ENCODE measurements at places on chromosomes 1 and 21.

DNA sequence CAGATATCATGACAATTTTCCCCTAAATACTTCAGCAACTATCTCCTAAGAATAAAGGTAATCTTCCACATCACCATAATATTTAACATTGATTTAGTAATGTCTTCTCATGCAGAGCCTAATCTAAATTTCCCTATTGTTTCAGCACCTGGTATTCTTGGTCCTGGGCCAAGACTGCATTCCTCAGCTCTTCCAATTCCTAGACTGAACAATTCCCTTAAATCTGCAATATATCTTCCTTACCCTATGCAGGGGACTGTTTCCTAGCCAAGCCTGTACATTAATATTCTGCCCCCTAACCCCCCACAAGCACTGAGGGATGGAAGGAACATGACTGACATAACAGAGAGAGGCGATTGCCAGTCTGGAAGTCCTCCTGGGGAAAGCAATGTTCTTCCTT, 28.7 kb upstream of the DISP1 start:
- DNase-seq, result no peak

DNA sequence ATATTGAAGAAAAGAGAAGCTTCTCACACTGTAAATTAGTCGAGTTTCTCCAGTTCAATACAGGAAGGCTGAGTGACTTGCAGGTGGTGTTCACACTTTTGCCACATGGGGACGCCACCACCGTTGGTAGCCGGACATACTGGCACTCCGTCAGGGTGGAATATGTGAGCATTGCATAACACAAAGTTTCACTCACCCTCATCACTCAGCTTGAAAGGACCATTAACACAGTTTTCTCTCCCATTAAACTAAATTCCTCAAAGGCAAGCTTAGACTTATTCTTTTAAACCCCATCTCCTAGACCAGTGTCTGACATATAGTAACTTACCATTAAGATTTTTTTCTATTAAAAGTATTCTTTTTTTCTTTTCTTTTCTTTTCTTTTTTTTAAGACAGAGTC, 105.3 kb upstream of the SERBP1 start:
- DNase-seq, result peak; percentile 43

DNA sequence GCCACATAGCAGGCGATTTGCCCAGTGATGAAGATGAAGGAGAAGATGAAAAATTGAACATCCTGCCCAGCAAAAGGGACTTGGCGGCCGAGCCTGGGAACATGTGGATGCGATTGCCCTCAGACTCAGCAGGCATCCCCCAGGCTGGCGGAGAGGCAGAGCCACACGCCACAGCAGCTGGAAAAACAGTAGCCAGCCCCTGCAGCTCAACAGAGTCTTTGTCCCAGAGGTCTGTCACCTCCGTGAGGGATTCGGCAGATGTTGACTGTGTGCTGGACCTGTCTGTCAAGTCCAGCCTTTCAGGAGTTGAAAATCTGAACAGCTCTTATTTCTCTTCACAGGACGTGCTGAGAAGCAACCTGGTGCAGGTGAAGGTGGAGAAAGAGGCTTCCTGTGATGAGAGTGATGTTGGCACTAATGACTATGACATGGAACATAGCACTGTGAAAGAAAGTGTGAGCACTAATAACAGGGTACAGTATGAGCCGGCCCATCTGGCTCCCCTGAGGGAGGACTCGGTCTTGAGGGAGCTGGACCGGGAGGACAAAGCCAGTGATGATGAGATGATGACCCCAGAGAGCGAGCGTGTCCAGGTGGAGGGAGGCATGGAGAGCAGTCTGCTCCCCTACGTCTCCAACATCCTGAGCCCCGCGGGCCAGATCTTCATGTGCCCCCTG, 3.3 kb downstream of the ZBTB18 start:
- no peak for DNase-seq

- peak; percentile 31 for DNase-seq
These were observed 101.1 kb upstream of the SOD1 start for GRCh38 chr21:31558189-31558961.

DNA sequence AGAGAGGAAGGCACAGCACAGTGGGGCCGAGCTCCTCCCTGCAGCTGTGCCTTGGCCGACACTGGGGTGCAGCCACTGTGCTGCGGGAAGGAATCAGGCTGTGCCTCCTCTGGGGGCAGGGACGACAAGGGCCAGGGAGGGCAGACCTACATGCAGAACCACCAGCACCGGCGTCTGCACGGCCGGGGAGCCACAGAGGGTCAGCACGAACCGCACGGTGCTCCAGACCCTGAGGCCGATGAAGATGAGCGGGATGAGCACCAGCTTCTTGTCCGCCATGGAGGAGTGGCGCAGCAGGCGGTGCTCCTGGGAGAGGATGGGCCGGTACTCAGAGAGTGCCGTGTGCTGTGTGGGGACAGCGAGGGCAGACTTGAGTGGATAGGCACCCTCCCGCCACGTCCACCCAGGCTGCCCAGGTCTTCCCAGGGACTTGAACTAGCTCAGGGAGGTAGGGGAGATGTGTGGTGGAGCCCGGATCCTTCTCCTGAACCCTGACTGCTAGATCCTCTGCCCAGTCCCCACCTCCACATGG, 23.5 kb downstream of the GPR157 start:
- no peak for DNase-seq

DNA sequence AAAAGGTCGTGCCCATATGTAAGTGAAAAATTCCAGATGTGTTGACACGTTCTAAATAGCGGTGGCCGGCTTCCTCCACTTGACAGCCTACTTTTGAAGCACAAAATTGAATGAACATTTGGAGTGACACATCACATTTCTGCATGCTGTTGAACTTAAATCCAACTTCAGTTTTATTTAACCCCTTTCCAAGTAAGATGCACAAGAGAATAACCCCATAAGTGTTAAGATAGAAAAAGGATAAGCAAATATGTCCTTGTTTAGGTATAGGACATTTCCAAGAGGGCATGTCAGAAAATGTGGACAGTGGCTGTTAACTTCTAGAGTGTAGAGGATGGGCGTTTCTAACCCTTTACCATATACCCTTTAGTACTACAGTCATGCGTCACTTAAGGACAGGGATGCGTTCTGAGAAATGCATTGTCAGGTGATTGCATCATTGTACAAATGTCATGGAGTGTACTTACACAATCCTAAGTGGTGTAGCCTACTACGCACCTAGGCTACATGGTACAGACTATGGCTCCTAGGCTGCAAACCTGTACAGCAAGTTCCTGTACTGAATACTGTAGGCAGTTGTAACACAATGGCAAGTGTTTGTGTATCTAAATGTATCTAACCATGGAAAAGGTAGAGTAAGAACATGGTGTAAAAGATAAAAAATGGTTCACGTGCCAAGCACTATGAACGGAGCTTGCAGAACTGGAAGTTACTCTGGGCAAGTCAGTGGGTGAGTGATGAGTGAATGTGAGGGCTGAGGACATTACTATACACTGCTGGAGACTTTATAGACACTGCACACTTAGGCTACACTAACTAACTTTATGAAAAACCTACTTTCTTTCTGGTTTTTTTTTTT, 9.3 kb upstream of the FAM89A start:
- no peak for DNase-seq

DNA sequence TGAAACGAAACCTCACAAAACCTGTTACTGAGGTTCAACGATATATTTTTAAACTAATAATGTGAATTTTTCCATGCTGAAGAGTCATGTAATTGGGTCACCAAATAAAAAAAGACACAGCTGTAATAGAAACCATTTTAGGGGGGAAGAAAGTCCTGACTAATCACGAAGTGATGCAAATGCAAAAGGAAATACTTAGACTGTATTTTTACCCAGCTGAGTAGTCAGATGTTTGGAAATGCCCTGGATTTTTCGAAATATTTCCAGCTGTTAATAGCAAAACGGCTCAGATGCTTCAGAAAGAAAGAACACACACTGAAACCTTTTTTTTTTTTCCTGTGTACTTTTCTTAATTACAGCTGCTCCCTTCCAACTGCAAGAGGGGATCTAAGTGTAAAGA, 210.3 kb downstream of the SETD4 start:
- no peak for DNase-seq

- no peak for DNase-seq
These were observed 444.0 kb downstream of the PTPRC start for GRCh38 chr1:199082778-199083389.

DNA sequence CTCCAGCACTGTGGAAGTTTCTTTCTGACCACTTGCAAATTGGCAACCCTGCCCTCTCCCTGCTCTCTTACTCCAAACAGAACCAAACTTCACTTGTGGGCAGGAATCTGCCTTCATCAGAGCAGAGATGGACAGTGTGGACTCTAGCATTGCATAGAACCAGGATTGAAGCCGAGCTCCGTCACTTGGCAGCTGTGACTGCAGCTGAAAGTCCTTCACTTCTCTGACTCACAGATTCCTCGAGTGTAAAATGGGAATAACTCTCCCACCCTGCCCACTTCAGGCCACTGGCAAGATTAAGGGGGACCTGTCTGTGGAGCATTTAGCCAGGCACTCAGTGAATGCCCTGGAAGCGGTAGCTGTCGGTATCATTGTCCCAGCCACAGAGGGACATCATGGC, 75.7 kb upstream of the ZBTB40 start:
- DNase-seq, result no peak

DNA sequence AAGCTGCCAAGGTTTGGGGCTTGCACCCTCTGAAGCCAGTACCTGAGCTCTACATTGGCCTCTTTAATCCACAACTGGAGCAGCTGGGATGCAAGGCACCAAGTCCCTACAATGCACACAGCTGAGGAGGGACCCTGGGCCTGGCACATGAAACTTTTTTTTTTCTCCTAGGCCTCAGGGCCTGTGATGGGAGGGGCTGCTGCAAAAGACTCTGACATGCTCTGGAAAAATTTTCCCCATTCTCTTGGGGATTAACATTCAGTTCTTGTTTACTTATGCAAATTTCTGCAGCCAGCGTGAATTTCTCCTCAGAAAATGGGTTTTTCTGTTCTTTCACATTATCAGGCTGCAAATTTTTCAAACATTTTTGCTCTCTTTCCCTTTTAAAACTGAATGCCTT, 1072.2 kb downstream of the BRINP3 start:
- no peak for DNase-seq

DNA sequence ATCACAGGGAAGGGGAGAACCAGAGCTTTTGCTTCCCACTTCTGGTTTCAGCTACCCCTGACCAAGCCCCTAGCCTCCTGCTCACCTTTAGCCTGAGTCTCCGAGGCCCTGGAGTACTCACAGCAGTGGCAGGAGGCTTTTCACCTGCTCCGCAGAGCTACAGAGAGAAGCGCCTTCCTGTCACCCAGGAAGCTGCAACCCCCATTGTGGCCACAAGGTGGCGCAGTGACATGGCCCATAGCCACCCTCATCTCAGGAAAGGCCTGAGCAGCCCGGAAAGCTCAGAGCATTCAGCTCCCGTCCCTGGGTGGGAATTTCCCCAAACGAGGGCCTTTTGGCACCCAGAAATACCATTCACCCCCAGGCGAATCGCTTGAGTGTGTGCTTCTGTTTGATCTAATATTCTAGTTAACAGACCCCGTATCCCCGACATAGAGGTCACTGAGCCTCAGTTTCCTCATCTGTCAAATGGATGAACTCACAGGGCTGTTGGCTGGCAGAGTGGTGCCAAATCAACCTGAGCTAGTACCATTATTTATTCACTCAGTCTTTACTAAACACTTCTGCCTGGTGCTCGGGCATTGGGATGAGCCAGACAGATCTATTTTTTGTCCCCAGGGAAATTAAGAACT, 25.3 kb downstream of the A3GALT2 start:
- DNase-seq, result peak; percentile 87

- no peak for DNase-seq
These were observed 156.9 kb downstream of the DHRS3 start for GRCh38 chr1:12460911-12461621.

DNA sequence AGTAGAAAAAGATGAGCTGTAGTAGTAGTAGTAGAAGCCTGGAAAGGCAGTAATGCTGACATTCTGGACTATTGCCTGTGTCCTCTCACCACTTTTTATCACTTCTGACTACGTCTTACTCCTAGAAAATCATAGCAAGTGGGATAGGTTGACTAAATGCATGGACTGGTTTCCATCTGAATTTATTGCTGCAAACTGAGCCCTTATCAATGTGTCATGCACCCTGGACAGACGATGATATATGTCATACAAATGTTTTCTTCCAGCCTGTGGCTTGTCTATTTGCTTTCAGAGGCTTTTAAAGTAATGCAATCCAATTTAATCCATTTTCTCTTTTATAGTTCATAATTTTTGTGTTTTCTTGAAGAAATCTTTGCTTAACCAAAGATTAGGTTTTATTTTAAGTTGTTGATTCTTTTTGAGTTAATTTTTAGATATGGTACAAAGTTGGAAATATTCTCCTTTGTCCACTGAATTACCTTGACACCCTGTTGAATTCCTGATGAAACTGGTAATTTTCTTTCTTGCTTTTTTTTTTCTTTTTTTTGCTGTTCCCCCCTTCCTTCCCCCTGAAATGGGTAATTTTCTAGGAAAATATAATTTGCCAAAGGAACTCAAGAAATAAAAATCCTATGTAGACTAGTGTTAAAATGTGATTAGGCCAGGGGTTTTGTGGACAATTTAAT, 47.1 kb downstream of the PHACTR4 start:
- no peak for DNase-seq

- DNase-seq, result no peak
These were observed 185.5 kb downstream of the DUSP10 start for GRCh38 chr1:221556435-221556834.

- no peak for DNase-seq
These were observed 1294.5 kb upstream of the ADGRL2 start for GRCh38 chr1:80506216-80506615.

GRCh38 chr21:41965461-41966013, 11.7 kb upstream of the C2CD2 start:
- no peak for DNase-seq

DNA sequence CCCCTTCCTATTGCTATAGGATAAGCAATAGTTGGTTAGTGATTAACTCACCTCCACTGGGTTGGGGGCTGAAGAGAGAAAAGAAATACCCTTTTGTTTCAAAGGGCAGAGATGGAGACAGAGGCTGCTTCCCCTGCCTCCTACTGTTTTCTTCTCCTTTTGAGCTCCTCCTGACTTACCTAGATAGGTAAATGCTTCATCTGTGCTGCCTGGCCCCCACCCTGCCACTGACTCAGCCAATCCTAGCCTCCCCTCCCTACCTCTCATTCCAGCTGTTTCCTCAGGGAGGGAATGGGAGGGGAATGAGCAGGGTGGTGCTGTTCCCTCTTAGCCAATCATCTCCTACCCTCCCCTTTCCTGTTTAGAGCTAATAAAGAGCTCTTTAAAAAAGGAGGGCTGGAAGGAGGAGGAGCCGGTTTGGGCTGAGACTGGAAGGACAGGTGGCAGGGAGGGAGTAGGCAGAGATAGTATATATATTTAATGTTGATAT, at the start of gene C1orf116:
Gene C1orf116, minus strand, starts transcription at position 229 of the 490 bp plus-strand sequence. CDS start 5,158 bp downstream, outside the sequence.
- no peak for DNase-seq

- DNase-seq, result no peak
These were observed 3.3 kb downstream of the NCMAP start for GRCh38 chr1:24558902-24559791.

GRCh38 chr1:194705123-194705854, 1518.9 kb upstream of the B3GALT2 start:
- no peak for DNase-seq
